Psoas muscle (tissue), 8 donors: ENCODE measurements at places on chromosomes 5 and 9.

GRCh38 chr9:132426639-132427414, 16.8 kb downstream of the CFAP77 start:
- no peak for DNase-seq

- peak; percentile 83 for DNase-seq
Measured at GRCh38 chr5:137753691-137754187, 424 bp downstream of the HNRNPA0 start.

- DNase-seq, result no peak
Measured at GRCh38 chr9:129544761-129545160, 76.1 kb downstream of the C9orf50 start.

- no peak for DNase-seq
Measured at GRCh38 chr5:172646716-172647285, 5.7 kb downstream of the NEURL1B start.

DNA sequence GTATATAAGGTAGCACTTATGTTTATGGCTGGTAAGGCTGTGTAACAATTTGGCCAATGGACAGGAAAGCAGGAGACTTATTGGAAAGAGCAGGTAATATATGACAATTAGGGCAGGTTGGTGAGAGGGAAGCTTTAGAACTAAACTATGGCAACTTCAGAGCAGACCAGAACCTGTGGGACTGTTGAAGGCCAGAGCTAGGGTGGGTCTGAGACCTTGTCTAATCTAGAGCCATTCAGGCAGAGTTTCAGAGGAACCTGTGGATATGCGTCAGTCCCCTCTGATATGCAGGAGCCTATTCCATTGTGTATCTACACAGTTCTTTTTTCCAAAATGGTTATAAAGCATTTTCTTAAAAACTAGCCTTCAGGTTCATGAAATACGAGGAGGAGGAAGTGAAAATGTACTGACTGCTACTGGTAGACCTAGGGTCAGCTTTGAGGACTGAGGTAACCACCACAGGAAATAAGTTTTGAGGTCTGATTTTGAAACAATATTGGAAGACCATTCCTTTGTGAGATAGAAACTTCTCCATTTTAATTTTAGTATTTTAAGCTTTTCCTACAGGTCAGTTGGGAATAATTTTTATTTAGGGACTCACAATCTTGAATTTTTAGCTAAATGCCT, 37.6 kb downstream of the ELL2 start:
- no peak for DNase-seq

GRCh38 chr9:8754751-8755150, 955.2 kb upstream of the DMAC1 start:
- DNase-seq, result no peak

DNA sequence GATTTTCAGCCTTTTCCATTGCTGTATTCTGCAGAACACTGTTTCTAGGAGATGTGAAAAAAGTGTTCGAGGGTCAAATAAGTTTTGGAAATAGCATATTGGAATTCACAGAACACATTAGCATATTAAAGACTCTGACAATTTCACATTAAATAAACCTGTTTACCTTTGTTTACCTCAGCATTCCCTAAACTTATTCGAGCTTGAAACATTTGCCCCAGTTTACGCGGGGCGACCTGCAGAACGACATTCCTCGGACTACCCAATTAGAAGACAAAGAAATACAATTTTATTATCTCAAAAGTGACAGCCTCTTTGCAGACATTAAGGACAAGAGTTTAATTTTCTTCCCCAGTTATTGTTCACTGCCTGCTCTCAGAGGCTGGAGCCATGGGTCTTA, 110.3 kb upstream of the NFIB start:
- no peak for DNase-seq

DNA sequence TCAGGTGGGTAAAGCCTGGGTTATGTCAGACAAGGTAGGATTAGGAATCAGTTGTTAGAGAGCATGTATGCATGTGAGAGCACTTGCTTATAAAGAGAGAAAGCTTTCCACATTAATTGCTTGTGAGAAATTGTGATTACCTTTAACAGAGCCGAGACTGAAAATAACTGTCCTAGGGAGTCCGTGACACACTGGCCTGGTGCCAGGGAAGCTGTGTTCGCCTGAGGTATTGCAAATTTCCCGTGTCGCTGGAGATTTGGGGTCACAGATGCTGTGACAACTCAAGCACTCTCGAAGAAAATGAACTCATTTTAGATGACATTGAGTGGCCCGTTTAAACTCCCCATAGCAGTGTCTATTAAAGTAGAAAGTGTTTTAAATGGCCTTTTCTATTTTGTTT, 9.6 kb downstream of the SLC1A1 start:
- no peak for DNase-seq
